ENCODE measurements at places on chromosomes 11 and 22.

DNA sequence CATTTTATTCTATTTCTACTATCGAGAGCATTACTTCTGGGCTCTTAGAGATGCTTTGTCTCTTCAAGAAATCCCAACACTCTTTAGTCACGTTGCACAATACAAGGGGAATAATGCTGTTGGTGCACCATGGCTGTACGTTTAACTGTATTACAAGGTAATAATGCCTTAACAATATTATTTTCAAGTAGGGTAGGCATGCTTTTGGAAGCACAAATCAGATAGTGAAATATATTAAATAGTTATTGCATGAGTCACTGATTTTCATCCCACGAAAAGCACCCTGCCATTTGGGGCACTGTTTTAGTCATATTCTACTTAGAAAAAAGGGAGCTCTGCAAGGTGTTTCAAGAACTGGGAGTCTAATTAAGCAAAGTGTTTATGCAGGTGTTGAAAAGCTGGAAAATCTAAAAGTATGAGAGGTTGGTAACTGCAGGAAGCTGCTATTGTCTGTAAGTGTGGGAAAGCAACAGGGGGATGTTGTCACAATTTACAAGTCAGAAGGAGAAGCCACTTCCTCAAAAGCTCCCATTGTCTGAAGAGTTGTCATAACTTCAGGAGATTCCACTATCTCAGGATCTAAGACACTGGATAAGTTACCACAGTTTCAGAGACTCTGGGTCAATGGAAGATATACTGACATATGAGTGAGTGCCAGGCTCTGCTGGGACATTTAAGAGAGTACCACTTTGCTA, 218.2 kb downstream of the JRKL start:
- DNase-seq = no peak

DNA sequence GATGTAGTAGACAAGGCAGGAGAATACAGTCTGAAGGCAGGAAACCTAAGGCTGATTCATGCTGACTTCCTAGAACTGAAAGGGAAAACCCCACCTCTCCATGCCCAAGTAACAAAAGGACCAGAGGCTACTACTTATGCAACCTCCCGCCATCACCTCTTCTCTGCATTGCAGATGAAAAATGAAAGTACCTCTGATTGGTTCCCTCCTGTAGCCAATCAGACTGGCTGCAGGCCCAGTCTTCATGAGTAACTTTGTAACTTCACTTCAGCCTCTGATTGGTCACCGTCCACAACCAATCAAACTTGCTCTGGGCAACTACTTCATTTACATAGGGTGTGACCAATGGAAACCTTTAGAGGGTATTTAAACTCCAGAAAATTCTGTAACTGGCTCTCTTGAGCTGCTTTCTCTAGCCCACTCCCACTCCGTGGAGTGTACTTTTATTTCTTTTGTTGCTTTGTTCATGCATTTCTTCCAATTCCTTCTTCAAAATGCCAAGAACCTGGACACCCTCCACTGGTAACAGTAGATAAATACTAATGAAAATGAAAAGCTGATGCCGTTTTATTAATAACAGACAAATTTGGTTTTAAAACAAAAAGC, 5.2 kb upstream of the MAP6 start:
- DNase-seq = peak; percentile 35

DNA sequence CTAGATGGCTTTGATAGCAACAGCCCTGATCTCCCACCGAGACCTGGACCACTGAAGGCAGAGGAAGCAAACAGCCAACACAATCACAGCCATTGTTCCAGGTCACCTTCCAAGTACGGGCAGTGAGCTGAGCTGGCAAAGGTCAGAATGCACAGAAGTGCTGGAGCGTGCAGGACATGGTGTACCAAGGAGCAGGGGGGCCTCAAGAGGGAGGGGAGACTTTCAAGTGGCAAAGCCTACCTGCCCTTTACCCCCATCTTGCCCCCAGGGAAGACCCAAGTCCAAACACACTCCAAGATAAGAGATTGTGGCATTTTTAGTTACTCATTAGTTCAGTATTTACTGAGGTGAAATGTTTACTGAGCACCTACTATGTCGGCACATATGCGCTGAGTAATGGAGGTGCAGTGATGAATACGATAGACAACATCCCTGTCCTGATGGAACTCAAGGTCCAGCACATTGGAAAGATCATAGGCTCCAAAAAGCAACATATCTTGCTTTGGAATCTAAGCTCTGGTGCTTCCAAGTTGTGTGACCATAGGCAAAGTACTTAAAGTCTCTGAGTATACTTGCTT, 26.0 kb upstream of the TTC12 start:
- no peak for DNase-seq

DNA sequence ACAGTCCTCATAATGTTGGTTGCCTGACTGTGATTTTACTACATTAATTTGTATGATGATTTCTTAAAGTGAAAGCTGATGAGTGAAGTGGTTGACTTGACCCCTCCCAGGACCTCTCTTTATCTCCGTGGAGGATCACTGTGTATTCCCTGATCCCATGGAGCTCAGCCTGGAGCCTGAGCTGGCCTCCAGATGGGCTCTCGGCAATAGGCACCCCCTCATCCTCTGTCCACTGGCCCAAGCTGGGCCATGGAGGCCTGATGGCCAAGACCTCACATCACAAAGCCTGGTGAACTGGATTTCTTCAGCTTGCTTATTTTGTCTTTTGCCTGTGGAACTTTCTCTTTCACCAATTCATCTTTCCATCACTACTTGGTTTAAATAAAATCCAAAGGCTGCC, 75.2 kb downstream of the WNT11 start:
- no peak for DNase-seq

GRCh38 chr22:17140826-17141766, 18.0 kb downstream of the HDHD5 start:
- DNase-seq = no peak

- no peak for DNase-seq
Observed at GRCh38 chr22:47046411-47047065, 284.1 kb downstream of the TBC1D22A start.

GRCh38 chr11:100004541-100004940, 682.5 kb upstream of the ARHGAP42 start:
- no peak for DNase-seq

DNA sequence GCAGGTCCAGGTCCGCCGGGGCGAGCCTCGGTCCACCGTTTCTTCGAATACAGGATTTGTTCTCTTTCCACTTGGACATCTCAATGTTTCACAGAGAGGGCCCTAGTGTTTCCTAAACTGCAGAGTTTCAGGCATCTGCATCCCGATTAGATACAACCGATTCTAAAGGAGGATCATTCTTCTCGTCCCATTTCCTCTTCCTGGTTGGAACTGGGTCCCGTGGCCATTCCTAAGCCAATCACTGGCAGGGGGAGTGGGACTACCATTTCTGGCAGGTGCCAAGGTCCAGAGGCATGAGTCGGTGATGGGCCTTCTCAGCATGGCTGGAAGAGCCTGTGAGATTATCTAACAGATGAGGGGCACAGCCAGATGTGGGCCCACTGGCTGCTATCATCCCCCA, 68.9 kb downstream of the ELFN2 start:
- DNase-seq = no peak

GRCh38 chr22:43094085-43094484, 4.9 kb upstream of the TTLL1 start:
- no peak for DNase-seq

GRCh38 chr11:92384802-92385201, 160.2 kb downstream of the FAT3 start:
- DNase-seq = no peak

DNA sequence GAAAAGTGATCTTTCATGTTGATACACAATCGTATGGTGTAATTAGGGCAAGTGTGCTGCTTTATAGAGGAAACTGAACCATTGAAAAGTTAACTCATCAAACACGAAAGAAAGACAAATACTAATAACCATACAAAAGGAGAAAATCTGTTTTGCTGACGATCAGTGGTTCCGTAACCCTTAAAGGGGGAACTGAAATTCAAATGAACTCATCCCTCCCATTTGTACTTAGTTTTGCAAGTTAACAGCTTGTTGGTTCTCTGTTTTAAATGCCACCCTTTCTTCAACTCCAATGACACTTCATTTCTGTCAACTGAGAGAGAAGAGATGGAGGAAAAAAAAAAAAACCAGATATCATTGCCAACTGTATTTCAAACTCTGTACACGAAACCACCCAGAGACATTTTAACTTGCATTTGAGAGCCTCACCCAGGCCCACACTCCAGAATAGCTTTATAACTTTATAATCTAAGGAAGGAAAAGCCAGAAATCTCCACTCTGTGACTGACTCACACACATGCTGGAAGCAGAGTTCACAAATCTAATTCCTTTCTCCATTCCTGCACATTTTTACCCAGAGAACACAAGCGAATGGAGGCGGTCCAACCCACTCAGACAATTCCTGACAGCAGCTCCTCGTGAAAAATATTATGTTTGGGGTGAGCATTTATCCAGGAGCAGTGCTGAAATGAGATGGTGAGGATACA, 17.4 kb upstream of the CSNK2A3 start:
- DNase-seq = no peak

DNA sequence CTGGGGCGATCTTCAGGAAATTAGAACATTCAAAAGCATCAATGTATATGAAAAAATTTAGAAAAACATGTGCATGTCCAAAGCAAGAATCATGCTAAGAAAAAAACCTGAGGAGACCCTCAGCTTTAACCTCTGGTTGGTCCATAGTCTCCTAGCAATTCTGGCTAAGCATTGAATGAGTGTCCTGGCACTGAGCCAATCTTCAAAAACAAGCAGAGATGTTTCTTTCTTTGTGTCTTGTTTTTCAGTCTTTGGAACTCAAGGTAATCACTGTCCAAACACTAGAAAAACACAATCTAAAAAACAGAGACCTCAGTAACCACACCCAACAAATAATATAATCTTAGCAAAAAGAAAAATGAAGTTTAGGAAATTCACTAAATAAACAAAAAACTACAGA, 205.4 kb upstream of the CARD18 start:
- no peak for DNase-seq

- DNase-seq = no peak
Observed at GRCh38 chr22:35596821-35597220, 20.3 kb downstream of the MB start.

- no peak for DNase-seq
Observed at GRCh38 chr22:43750751-43751150, 61.4 kb downstream of the EFCAB6 start.

DNA sequence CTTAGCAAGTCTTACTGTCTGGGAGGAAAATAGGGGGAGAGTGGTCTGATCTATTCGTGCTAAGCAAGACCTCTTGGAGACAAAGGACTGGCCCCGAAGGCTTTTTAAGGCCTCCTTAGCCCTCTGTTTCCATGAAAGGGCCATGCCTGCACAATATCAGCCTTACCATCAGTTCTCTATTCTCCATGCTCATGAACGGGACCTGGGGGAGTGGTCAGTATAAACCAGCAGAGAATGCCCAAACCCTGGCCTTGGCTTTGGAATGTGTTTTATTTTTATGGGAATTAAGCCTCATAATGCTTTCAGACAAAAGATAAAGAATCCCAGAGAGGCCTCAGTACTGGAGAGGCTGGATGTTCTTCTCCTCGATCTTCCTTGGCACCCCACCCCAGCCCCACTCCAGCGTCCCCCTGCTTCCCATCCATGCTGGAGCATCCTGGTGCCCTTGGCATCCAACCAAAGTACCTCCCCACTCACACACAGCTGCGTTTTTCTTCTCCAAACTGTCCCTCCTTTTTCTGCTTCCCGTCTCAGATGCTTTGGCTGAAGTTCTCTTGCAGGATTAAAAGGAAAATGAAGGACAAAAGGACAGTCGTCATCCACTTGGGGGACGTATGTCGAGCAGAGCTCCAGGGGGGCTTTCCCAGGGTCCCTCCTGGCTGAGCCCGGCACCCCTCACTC, 18.6 kb downstream of the FXYD6 start:
- no peak for DNase-seq

- DNase-seq = no peak
Observed at GRCh38 chr11:97979741-97980140, 1041.0 kb upstream of the CNTN5 start.

All from activated naive CD4-positive, alpha-beta T cell treated with anti-CD3 and anti-CD28 coated beads, Interleukin-2, amount 50 U/mL, for 72 hours (primary cell).